ENCODE measurements at places on chromosomes 7 and 10.

- no peak for DNase-seq
Observed at GRCh38 chr7:101950450-101951119, 133.2 kb downstream of the CUX1 start.

DNA sequence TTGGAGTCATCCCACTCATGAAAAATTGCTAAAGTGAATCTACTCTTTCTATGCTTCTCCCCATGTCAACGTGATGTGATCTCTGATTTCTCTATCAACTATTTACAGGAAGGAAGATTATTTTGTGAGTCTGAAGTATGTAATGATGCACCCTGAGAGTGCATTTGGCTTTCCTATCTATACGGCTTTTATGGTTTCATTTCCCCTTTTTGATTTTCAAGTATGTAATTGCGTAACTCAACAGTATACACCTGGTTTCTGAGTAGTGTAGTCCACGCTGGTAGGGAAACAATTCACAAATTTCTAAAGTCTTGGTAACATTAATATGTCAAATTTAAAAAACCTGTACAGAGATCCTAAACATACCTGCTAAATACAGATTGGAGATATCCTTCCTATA, 194.7 kb upstream of the SEMA3A start:
- DNase-seq, result no peak

- no peak for DNase-seq
Observed at GRCh38 chr10:112335111-112335867, 38.6 kb upstream of the ACSL5 start.

GRCh38 chr7:67690700-67691099, 694.1 kb downstream of the TYW1 start:
- no peak for DNase-seq

DNA sequence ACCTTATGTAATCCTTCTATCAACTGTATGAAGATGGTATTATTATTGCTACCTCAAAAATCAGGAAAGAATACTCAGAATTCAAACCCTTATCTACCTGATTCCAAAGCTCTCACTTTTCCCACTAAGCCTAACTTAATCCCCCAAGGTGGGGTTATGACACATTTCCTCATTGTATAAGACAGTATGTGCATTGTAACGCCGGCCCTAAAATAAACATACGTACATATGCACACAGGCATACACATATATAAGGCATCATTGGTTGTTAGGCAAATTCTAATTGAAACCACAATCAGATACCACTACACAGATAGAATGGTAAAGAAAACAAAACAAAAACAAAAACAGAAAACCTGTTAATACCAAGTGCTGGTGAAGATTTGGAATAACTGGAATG, 556.5 kb downstream of the INHBA start:
- DNase-seq, result no peak

- no peak for DNase-seq
Observed at GRCh38 chr7:868189-868486, 8.2 kb upstream of the GET4 start.

DNA sequence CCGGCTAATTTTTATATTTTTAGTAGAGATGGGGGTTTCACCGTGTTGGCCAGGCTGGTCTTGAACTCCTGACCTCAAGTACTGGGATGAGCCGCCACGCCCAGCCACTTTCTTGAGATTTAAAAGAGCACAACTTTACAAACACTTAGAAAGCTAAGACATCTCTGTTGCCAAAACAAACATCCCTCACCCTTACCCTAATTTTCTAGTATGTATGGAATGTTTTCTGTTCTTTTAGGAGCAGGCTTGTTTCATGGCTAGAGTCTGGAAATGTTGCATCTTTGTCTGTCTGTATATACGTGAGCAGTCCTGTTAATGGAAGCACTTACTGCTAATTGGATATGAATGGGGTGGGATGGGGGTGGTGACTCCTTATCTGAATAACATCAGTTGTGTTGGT, 2.9 kb downstream of the OLAH start:
- no peak for DNase-seq

DNA sequence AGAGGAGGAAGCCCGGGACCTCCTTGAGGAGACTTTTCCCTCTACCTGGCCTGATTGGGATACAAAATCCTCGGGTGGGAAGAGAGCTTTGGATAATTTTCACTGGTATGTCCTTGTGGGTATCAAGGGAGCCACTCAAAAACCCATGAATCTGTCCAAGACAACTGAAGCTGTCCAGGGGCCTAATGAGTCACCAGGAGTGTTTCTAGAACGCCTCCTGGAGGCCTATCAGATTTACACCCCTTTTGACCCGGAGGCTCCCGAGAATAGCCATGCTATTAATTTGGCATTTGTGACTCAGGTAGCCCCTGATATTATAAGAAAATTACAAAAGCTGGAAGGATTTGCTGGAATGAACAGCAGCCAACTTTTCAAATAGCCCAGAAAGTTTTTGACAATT, 38.6 kb downstream of the ZNF25 start:
- no peak for DNase-seq

DNA sequence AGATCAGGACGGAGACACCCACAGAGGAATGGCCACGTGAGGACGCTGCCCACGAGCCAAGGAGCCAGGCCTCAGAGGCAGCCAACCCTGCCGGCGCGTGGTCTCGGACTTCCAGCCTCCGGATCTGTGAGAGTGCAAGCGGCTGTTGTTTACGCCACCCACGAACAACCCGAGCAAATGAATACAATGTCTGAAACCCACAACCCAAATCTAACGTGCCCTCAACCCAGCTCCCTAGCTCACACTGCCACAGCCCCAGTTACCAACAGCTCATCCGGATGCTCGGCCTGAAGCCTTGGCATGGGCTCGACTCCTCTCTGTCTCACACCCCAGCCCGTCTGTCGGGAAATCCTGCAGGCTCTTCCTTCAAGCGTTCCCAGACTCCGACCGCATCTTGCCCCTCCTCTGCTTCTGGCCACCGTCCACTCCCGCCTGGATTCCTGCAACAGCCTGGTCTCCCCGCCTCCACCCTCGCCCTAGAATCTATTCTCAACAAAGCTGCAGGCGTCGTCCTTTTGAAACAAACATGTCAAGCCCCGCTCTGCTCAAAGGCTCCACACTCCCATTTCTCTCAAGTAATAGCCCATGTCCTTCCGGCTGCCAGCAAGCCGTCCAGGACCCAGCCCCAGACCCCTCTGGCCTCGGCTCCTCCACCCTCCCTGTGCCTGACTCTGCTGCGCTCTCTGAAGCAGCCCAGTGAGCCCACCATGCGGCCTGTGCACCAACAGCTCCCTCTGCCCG, 35.3 kb downstream of the STK32C start:
- no peak for DNase-seq

- DNase-seq, result no peak
Observed at GRCh38 chr7:8131694-8132605, 130.0 kb downstream of the ICA1 start.

- no peak for DNase-seq
Observed at GRCh38 chr10:29063806-29064644, 224.8 kb upstream of the LYZL1 start.

DNA sequence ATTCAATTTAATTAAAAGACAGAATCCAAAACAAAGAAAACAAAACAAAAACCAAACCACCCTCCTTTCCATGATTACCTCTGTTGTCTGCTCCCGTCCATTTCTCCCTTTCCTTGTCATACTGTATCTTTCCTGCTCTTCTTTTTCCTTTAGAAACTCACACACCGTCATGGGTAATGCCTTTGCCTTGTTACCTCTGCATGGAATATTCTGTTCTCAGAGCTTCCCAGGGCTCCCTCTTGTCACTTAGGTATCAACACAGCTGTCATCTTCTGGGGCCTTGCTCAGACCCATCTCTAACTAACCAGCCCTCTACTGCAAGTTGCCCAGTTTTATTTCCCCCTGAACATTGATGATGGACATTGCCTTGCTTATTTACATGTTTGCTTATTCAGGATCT, 30.2 kb upstream of the GIMAP8 start:
- DNase-seq, result no peak

- DNase-seq, result no peak
Observed at GRCh38 chr7:47627580-47628283, 45.8 kb upstream of the TNS3 start.

GRCh38 chr7:103474956-103475355, 28.9 kb upstream of the SLC26A5 start:
- DNase-seq, result no peak

GRCh38 chr10:12784646-12785045, 216.9 kb downstream of the CCDC3 start:
- DNase-seq, result no peak

GRCh38 chr7:107267138-107267537, 98.3 kb downstream of the HBP1 start:
- no peak for DNase-seq
